ENCODE measurements at places on chromosomes 4 and X. TPM values are rescaled to one million over a fixed set of nuclear protein-coding genes. Genes with fewer than 3 reads are reported as not detected.

Gene CTSO
- total RNA-seq: 1.5 TPM

Gene TBX22
- total RNA-seq: not detected

Gene CXCL9
- total RNA-seq: not detected

Gene ITIH6
- total RNA-seq: not detected

Gene TEX13C
- not detected for total RNA-seq

Gene EOLA1
- total RNA-seq: 23.3 TPM

Gene NHS
- 4.3 TPM for total RNA-seq

Gene TNMD
- not detected for total RNA-seq

Gene COX18
- 6.9 TPM for total RNA-seq

Gene P2RY10
- not detected for total RNA-seq

Gene UGT2B11
- not detected for total RNA-seq
